ENCODE measurements at places on chromosomes 6 and 20.

GRCh38 chr6:5979650-5980420 lies 26.9 kb downstream of the NRN1 start:
- DNase-seq = no peak

DNA sequence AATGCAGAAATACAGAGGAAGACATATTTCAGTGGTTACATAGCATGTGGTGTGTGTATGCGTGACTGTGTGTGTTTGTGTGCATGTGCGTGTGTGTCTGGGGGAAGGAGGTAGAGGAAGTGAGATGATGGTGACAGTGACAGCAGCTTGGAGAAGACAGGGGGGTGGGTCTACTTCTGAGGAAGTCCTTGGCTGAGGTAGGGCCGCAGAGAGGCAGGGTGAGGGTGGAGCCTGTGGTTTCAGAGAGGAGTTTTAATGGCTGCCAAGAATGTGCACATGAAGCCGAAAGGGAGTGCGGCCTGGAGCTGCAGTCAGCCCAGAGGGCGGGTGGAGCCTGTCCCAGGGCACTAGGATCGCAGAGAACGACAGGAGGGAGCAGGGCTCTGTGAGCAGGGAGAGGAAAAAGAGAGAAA lies 22.7 kb upstream of the RNF24 start:
- no peak for DNase-seq

GRCh38 chr6:166758136-166758704 lies 131.2 kb upstream of the RPS6KA2 start:
- DNase-seq = no peak

GRCh38 chr6:82737965-82738364 lies 327.7 kb downstream of the UBE3D start:
- no peak for DNase-seq

GRCh38 chr20:34365765-34366213 lies 2.7 kb downstream of the ITCH start:
- DNase-seq = no peak

DNA sequence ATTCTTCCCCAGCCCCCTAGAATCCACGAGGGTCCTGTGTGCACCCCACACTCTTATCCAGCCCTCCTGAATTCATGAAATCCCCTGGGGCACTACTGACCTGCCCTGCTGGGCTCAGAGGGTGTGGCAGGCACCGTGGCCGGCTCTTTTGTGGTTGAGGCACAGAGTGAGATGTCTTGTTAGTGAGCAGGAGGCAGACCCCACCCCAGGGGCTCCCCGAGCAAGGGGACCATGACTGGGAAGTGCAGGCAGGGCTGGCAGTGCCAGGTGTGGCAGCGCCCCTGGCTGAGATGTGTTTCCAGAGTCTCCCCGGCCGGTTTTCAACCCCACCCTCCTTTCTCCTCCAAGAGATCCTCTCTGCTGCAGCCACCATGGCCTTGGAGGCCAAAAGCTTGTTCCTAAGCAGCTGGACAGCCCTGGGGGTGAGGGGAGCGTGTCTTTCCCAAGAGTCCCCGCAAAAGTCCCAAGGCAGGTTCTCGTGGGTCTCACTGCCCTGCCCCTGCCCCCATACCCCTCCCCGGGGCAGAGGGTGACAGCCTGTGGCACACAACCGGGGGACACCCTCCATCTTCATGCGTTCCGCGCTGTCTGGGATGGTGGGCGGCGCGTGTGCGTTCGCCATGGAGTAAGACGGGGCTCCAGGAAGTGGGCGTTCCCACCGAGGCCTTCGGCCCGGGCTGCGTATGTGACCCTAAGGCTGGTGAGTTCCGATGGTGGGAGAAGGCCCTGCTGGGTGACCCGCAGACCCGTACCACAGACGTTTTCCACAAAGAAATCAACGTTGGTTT lies 208.9 kb downstream of the TAF4 start:
- DNase-seq = no peak

- DNase-seq = no peak
These were observed 114.0 kb upstream of the CARMIL1 start for GRCh38 chr6:25165177-25165576.

DNA sequence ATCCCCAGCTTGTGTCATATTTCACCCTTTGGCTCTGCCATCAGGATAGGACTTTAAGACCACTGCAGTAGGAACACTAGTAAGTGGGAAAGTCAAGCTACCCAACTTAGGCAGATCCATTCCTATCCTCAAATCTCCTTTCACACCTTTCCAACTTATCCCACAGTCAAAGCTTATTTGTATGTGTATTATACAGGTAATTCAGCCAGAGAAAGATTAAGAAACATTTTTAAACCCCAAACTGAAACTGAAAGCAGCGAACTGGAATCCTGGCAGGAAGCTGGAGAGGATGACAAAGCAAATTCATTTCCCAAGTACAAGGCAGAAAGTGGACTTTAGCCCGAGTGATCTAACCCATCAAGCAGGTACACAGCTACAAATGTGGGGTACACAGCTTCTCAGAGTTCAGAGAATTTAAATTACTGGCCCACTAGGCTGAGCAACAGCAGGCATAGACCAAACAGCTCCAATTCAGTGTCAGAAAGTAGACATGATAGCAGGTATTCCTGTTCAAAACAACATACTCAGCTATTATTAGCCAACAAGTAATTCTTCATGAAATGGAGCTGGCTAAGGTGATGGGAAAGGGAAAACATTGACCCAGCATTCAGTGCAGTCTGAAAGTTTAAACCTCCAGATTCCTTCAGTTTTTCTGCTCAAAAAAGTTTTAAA lies 39.1 kb downstream of the ILRUN start:
- DNase-seq = peak; percentile 68

- DNase-seq = no peak
These were observed 16.7 kb downstream of the HMGN4 start for GRCh38 chr6:26554697-26555504.

DNA sequence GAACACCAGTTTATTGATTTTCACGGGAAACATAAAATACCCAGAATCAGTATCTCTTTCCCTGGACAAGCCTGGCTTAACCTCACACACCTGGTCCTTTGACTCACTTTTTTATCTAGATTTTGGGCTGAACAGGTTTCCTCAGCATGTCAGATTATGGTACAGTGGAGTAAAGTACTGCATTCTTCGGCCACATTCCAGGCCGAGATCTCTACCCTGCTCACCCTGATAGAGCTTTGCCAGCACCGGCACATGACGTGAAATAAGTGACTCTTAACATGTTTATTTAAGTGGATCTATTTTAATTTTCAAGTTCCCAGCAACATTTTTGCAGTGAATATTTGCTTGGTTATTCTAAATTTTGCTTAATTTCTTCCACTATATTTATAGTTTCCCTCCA lies 79.0 kb upstream of the POPDC3 start:
- DNase-seq = no peak

- no peak for DNase-seq
These were observed 246.1 kb downstream of the SMOC2 start for GRCh38 chr6:168686831-168687730.

- DNase-seq = peak; percentile 50
These were observed 12.5 kb downstream of the PLCB1 start for GRCh38 chr20:8144282-8145245.

DNA sequence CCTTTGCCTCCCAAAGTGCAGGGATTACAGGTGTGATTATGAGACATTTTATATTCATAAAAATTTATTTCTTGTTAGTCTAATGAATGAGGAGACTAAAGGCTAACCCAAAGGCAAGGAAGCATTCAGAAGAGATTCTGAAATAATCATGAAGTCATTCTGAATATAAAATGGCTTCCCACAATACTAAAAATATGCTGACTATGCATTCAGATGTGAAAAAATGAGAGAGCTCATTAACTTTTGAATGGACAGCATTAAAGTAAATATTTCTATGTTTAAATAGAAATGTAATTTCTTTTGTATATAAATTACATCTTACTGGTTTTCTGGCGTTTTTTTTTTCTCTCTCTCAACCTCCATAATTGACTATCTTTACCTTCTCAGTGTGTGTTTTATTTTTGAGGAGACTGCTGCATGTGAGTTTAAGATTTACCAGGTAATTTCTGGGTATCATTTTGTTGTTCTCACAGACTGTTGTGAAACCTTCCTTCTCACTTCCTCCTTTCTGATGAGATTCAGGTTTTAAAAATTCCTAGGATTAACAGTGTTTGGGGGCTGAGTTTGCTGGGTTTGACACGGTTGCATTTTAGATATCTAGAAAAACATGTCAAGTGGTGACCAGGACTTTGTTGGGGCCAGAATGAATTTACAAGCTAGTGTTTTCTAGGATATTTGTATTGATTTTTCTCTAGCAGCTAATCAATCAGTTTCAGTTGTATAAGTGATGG lies 316.6 kb downstream of the CDKAL1 start:
- no peak for DNase-seq

DNA sequence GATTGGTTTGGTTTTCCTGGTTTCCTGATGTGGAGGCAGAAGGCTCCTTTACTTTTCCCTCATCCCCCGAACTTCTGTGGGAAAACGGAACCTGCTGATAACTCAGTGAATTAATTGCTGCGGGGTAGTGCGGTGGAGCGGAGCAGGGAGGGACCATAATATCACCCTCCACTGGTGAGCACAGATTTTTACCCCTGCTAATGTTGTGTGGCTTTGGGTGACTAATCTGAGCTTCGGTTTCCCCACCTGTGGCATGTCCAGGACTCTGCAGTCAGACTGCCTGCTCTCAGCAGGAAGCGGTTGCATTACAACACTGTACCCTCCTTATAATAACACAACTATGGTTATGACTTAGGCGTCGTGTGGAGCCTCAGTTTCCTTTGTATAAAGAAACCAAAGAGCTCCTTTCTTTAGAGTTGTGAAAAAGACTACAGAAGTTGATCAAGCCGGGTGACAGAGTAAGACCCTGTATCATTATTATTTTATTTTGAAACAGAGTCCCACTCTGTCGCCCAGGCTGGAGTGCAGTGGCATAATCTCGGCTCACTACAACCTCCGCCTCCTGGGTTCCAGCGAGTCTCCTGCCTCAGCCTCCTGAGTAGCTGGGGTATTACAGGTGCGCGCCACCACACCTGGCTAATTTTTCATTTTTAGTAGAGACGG lies 2.2 kb upstream of the ID1 start:
- peak; percentile 73 for DNase-seq

GRCh38 chr20:40942775-40943174 lies 85.8 kb upstream of the TOP1 start:
- DNase-seq = no peak

- DNase-seq = no peak
These were observed 41.1 kb upstream of the SPACA1 start for GRCh38 chr6:88006557-88006956.
